Breast epithelium (tissue), 4 donors: ENCODE measurements at places on chromosomes 6 and 20. TPM values are rescaled to one million over a fixed set of nuclear protein-coding genes. Genes with fewer than 3 reads are reported as not detected.

The CEBPB gene
- 177 TPM for total RNA-seq

The RREB1 gene
- total RNA-seq, result 39.7 TPM

The SSTR4 gene
- not detected for total RNA-seq

The SLC17A4 gene
- not detected for total RNA-seq

The ANKEF1 gene
- 13.1 TPM for total RNA-seq

The KHDC1 gene
- total RNA-seq, result 0.66 TPM

The HUS1B gene
- 5.4 TPM for total RNA-seq

The UNC5CL gene
- 1.1 TPM for total RNA-seq

The NMBR gene
- 0.29 TPM for total RNA-seq

The NT5DC1 gene
- total RNA-seq, result 11.8 TPM

The PRR18 gene
- not detected for total RNA-seq

The SDCBP2 gene
- total RNA-seq, result 9.8 TPM

The ZNF391 gene
- total RNA-seq, result 5.9 TPM

The SIRPB2 gene
- total RNA-seq, result 30.9 TPM

DNA sequence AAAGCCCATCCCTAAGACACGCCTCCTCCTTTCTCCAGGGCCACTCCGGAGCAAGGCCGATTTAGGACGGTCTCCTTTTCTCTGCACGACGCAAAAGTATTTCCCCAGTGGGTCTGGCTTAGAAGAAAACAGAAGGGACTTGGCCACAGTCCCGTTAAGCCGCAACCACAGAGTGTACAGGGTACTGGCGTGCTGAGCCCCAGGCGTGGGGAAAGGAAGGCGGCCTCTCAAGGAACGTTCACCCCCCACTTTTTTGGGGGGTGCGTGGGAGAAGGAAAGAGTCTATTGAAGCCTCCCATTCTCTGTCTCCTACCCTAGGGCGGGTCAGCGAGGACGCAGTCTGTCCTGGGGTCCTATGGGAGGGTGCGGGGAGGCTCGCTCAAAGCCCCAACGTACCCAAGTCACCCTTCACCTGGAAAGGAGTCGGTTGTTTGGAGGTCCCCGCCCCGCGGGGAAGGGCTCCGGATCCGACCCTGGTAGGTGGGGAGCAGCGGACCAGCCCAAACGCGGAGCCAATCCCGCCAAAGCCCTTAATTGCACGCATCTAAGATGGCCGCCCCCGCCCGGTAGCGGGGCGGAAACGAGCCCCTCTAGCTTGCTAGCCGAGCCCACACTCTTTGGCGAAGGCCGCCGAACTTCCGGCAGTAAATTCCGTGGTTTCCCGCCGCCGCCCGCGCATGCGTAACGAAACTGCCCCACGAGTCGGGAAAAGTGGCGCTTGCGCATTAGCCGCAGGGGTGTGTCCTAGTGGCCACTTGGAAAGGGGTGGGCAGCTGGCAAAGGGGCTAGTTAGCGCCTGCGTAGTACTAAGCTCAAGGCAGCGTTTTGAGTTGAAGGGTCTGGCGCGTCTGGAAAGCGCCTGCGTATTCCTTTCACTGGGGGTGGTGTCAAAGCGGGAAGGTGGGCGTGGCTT is at the start of gene OARD1:
Gene OARD1, minus strand, starts transcription at position 434 of the 913 bp plus-strand sequence. CDS start 722 bp downstream, outside the sequence.
- DNase-seq, result peak; percentile 99

DNA sequence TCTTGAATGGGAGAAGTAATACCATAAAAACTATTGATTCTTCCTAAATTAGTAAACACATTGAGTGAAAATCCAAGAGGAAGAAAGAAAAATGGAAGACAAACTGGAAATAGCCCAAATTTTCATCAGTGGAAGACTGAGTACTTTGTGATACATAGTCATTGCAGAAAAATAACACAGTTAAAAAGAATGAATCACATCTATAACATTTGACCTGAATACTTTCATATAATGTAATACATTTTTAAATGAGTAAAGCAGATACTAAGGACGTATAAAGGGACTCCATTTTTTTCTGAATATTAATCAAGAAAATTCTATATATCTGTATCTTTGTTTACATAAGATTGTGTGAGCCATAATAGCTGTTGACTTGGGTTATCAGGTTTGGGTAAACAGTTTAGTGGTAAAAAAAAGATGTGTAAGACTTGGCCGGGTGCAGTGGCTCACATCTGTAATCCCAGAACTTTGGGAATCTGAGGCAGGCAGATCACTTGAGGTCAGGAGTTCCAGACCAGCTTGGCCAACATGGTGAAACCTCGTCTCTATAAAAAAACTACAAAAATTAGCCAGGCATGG is 4.3 kb upstream of the SLC17A2 start:
- no peak for DNase-seq

DNA sequence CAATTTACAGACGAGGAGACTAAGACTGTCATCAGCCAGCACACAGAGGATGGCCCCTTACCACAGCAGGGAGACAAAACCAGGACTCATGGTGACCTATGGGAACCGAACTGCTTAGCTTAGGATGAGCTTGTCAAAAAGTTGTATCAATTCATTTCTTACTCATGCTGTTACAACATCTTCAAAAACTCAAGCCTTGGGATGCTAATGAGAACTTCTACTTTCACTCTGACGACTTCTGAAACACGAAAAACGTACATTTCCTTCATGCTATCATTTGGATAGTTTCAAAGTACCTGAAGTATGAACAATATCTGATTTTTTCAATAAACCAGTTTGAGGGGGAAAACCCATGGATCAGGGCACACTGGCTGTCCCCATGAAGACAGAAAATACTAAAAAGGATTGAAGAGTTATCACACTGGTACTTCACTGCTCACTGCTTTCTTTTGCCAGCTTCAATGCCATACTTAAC is 31.9 kb downstream of the HIVEP2 start:
- DNase-seq, result no peak

GRCh38 chr6:107124934-107125348 is 9.6 kb upstream of the BEND3 start:
- DNase-seq, result no peak

GRCh38 chr20:38231531-38232121 is 28.9 kb downstream of the KIAA1755 start:
- no peak for DNase-seq

DNA sequence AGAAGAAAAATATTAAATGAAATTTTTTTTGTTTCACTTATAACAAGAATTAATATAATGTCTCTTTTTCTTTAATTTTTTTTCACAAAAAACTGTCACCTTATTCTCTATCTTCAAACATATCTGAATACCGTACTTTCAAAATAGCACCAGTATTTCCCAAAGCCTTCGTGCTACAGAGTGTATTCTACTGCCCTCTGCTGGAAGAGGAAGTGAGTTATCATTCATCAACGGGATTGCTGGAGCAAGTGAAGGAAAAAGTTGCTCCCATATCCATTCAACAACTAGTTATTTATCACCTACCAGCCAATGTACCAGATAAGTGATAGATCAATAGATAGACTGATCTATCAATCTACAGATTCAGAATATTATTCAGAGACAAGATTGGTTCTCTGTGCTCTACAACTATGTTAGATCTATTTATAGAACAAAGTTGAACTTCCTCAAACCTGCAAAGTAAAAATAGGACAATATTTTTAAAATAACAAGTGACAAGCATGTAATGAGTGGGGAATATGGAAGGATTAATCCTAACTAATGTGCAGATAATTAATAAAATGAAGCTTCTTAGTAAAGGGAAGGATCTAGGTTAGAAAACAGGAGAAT is 26.7 kb upstream of the TFAP2B start:
- no peak for DNase-seq

DNA sequence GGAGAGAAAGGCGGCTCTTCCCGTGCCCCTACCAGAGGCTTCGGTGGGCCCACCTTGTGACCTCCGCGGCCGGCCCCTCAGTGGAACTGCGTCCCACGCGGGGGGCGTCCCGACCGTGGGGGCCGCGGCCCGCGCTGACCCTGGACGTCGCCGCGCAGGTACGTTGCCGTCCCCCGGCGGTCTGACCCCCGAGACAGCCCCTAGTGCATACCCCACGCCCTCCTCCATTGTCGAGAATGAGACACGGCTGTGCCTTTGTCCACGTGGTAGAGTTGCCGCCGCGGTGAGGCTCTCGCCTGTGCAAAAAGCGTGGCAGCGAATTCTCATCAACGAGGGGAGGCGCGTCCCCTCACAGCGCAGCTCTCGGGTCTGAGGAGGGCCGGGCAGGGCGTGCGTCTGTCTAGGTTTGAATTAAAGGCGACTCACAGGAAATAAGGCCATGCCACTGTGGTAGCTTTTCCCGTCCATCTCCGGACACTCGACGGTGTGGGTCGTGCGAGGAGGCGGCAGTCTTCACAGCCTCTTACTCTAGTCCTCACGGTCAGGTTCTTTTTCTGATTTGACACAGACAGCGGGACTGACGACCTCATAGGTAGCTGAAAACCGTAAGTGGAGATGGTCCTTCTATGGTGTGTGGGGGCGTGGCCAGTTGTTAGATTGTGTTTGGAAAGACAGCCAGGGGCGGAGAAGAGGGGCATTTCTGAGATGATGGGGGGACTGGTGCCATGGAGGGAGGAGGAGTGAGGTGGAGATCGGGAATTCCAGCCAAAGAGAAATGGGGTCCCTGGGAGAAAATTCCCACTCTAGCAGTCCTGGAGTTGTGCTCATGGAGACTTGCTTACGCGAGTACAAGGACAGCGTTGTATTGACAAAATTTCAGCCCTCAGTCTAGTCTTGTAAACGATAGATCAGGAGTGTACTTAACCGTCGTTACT is 580 bp downstream of the NXT1 start:
- DNase-seq, result no peak

GRCh38 chr6:456358-456867 is 64.9 kb downstream of the IRF4 start:
- no peak for DNase-seq

GRCh38 chr6:33838983-33839382 is 35.2 kb upstream of the MLN start:
- no peak for DNase-seq

- no peak for DNase-seq
These were observed 140.1 kb downstream of the QKI start for GRCh38 chr6:163554663-163555062.

GRCh38 chr6:33925210-33925609 is 121.4 kb upstream of the MLN start:
- DNase-seq, result no peak

- no peak for DNase-seq
These were observed 561.0 kb downstream of the PTPRT start for GRCh38 chr20:42628683-42629082.

- DNase-seq, result no peak
These were observed 80.5 kb downstream of the ZNF217 start for GRCh38 chr20:53513168-53513488.

- DNase-seq, result no peak
These were observed 110.2 kb upstream of the RREB1 start for GRCh38 chr6:6997263-6998193.

GRCh38 chr6:20716865-20717264 is 182.6 kb downstream of the CDKAL1 start:
- no peak for DNase-seq

DNA sequence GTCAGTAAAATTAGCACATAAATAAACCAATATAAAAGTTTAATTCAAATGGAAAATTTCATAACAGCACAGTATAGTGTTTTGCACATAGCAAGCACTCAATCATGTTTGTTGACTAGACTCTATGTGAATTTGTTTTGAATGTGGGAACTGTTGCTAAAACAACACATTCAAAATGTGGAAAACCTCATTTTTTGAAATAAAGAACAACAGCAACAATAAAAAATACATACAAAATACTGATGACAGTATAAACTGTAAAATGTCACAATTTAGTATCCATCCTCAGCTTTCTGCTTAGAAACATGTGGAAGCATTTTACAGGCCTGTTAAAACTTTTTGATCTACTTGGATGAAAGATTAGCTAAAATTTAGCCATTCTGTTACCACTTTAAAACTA is 47.4 kb downstream of the HDAC2 start:
- DNase-seq, result no peak

DNA sequence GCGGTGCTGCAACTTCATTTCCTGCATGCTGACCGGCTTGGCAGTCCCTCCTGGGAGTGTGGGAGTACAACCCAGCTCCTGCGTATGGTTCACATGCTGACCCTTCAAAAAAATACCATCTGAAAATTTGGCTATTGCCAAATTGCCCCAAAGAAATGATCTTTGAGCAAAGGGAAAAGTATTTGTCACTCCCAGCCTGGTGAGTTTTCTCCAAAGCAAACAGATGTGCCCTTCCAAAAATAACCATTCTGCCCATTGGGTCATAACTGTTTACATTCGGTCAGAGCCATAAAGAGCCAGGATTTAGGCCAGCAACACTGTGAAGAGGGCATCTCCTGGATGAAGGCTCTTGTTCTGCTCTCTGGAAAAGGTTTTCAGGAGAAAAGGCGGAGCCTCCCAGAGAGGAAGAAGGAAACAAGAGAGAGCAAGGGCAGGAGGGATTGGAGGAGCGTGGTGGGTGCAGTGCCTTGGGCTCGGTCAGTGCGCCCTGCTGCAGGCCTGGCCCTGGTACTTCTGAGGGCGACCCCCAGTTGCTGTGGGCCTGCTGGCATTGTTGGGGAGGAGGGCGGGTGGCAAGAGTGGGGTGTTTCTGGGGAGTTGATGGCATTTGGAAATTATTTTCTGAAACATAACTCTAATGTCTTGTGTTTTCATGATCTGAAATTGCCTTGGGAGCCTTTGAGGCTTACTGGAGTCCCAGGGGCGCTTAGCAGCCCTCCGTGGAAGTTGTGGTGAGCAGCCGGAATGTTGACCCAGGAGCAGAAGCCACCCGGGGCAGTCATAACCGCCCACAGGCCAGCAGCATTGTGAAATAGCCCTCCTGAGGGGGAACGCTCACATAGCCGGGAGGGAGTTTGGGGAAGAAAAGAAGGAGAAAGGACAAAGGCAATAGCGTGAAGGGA is 248.4 kb downstream of the MYLK4 start:
- no peak for DNase-seq

GRCh38 chr6:68695838-68696237 is 60.8 kb downstream of the ADGRB3 start:
- DNase-seq, result no peak

GRCh38 chr6:45398075-45398813 is 20.5 kb upstream of the SUPT3H start:
- DNase-seq, result no peak

DNA sequence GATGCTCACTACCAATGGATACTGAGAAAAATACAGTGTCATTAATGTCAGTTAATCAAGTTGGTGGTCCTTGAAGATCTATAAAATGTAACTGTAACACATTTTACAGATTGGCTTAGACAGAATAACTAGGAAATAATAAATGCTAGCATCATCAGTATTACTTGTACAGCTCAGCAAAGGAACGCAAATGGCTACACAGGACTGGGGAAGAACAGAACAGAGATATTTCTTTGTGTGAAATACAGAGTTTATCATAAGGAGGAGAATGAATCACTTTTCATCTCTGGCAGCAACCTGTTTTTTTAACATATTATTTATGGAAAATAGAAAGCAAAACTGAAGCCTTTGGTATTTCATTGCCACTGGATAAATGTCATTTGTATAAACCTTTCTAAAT is 8.2 kb upstream of the QKI start:
- no peak for DNase-seq
